Stimulated activated CD4-positive, alpha-beta T cell treated with anti-CD3 and anti-CD28 coated beads, Interleukin-2, amount 100 ng/mL, for 48 hours (primary cell): ENCODE measurements at places on chromosomes 7 and 10.
A peak's percentile ranks its signal among the peaks of the same experiment; 100 is the strongest.

DNA sequence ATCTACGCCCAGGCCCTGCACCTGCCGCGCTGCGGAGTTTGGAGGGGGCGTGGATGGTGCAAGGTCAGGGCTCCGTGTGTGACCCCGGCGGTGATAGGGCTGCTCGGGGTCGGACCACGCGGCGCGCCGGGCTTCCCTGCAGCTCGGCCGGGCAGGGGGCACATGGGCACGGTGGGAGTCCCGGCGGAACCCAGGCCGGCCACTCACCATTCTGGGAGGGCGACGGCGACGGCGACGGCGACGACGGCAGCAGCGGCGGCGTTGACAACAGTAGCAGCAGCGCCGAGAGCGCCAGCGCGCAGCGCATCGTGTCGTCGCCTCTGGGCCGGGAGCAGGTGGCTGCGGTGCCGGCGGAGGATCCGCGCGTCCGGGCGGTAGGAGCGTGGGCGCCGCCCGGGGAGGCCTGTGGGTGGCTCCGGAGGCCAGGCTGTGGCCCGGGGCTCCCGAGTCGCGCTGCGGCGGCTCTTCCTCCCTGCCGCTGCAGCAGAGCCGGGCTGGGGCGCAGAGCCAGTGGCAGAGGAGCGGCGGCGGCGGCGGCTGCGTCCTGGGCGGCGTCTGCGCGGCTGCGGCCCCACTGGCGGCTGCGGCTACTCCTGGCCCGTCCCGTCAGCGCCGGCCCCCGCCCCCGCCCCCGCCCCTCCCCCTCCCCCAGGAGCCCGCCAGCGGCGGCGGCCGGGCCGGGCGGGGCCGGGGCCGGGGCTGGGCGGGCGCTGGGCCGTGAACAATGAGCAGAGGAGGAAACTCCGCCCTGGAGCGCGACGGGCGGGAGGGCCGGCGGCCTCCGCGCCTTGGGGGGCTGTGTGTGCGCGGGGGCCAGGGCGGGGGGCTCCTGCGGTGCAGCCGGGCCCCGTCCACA lies at the start of gene PODXL:
Gene PODXL, minus strand, starts transcription at position 576 of the 856 bp plus-strand sequence. Its CDS starts 269 bp downstream, at position 307.
- peak; percentile 33 for DNase-seq

GRCh38 chr10:60643874-60644273 lies 134.4 kb upstream of the CDK1 start:
- DNase-seq: no peak

DNA sequence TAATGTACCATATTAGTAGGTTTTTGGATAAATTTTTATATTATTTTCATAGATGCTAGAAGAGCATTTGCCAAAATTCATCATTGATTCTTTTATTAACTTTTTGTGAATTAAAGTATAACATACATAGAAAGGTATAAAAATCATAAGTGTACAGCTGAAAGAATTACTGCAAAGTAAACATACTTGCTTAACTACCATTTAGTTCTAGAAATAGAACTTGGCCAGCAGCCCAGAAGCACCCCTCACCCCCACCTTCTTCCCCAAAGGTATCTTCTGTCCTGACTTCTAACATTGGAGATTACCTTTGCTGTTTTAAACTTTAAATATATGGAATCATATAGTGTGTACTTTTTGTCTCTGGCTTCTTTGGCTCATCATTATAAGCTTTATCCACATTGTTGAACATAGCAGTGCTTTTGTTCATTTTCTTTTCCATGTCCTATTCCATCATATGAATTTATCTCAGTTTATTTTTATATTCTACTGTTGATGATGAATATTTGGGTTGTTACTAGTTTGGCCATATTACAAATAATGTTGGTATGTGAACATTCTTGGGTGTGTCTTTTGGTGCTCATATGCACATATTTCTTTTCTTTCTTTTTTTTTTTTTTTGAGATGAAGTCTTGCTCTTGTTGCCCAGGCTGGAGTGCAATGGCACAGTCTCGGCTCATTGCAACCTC lies 142.8 kb downstream of the ADK start:
- DNase-seq: no peak

- no peak for DNase-seq
Observed at GRCh38 chr10:18659819-18660535, 746 bp downstream of the ARL5B start.
